ENCODE measurements at places on chromosomes 2 and 18. TPM values are rescaled to one million over a fixed set of nuclear protein-coding genes. Genes with fewer than 3 reads are reported as not detected.

Gene C2orf78
- total RNA-seq: not detected

GRCh38 chr2:20034218-20034617 is 17.2 kb downstream of the LAPTM4A start:
- H3K4me3 ChIP-seq: no peak overlapping the region
- H3K36me3 ChIP-seq: peaks cover 100% of the 10 kb centered on the region
- peaks cover 13% of the 10 kb centered on the region for H3K4me1 ChIP-seq

Gene LRRTM4
- total RNA-seq: not detected

Gene BCL11A
- total RNA-seq: 17.3 TPM

DNA sequence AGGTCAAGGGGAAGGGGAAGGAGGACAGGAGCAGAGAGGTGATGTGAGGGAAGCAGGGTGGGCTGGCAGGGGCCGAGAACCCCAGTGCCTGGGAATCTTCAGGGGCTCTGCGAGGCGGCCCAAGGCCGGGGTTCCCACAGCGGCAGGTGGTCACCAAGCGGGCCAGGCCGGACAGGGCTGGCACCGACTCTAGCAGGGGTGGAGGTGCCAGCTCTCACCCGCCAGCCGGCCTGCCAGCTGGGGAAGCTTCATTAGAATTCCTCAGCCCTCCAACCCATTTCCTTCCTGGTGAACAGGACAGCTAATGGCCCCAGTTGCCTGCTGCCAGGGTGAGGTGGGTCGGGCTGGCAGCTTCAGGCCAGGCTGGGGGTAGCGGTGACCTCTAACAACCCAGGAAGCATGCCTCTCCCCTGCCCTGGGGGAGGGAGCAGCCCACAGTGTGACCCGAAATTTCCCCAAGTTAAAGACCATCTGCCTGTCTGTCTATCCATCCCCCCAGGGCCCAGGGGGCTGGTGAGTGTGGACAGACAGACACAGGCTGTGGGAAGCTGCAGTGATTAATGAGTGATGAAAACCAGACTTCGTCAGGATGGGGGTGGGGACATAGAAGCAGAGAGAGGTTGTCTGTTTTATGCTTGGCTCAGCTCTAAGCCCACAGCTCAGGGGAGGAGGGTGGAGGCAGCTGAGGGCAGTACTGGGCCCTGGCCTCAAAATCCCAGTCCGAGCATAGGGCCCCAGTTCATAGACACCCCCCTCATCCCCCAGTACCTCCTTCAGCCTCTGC is 144.1 kb downstream of the ZFP36L2 start:
- peaks cover 60% of the 10 kb centered on the region for H3K4me1 ChIP-seq
- peak overlapping the region; percentile 87 for H3K27ac ChIP-seq
- H3K36me3 ChIP-seq: no peaks in the 10 kb centered on the region
- no peaks in the 10 kb centered on the region for H3K27me3 ChIP-seq

Gene CREG2
- total RNA-seq: 0.37 TPM

DNA sequence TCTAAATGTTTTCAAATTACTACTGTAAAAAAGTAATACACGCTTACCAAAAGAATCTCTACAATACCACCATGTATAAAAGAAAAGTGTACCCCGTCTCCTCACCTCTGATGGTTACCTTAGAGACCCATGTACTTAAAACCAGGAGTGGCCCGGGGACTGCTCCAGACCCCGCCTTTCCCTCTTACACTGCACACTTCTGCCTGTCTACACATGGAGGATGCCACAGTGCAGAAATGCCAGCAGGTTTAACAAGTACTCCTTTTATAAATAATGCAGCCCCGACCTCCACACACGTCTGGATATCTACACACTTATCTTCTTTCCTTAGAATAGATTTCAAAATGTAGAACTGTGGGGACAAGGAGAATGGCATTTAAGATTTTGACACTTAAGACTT is 5.3 kb downstream of the HDAC4 start:
- DNase-seq: no peak
- peaks cover 89% of the 10 kb centered on the region for H3K4me1 ChIP-seq
- no peaks in the 10 kb centered on the region for H3K27me3 ChIP-seq
- H3K36me3 ChIP-seq: no peaks in the 10 kb centered on the region
- H3K27ac ChIP-seq: no peak overlapping the region
- H3K4me3 ChIP-seq: no peak overlapping the region

Gene CFAP53
- total RNA-seq: not detected

Gene ACTG2
- 978 TPM for total RNA-seq

GRCh38 chr2:10588931-10589330 is 100.8 kb downstream of the NOL10 start:
- H3K36me3 ChIP-seq: peaks cover 22% of the 10 kb centered on the region
- H3K4me1 ChIP-seq: peaks cover 13% of the 10 kb centered on the region
- no peak overlapping the region for H3K4me3 ChIP-seq
- no peak for DNase-seq
- H3K27me3 ChIP-seq: no peaks in the 10 kb centered on the region

DNA sequence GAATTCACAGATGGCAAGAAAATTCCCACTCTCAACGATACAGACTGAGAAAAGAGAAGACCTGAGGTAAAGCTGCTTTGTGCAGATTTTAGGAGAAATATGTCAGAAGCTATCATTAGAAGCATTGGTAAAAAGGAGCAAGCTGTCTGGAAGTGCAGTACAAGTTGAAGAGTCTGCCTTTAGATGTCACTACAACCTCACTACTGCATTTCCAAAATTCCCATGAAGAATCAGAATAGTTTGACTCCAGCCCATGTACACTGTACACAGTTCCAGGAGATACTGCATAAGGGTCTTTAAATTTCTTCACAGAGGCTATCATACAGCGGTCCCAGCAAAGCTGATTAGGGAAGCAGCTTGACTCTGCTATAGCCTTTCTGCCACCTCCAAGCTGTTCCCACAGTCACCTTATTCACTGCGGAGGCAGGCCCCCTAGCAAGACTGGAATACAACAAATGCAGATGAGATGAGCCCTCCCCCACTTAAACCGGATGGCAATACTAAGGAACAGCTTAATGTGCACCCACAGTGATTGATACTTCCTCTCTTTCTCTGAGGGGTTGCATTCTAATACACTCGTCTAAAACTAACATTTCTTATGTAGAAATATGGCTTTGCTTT is 527.4 kb downstream of the TMEM182 start:
- H3K4me1 ChIP-seq: no peaks in the 10 kb centered on the region
- peak; percentile 29 for DNase-seq
- H3K27ac ChIP-seq: no peak overlapping the region
- H3K4me3 ChIP-seq: no peak overlapping the region

GRCh38 chr2:68206793-68207192 is 45.5 kb downstream of the PPP3R1 start:
- peaks cover 7% of the 10 kb centered on the region for H3K36me3 ChIP-seq
- peaks cover 12% of the 10 kb centered on the region for H3K4me1 ChIP-seq

Gene ATP8B1
- total RNA-seq: 155 TPM

DNA sequence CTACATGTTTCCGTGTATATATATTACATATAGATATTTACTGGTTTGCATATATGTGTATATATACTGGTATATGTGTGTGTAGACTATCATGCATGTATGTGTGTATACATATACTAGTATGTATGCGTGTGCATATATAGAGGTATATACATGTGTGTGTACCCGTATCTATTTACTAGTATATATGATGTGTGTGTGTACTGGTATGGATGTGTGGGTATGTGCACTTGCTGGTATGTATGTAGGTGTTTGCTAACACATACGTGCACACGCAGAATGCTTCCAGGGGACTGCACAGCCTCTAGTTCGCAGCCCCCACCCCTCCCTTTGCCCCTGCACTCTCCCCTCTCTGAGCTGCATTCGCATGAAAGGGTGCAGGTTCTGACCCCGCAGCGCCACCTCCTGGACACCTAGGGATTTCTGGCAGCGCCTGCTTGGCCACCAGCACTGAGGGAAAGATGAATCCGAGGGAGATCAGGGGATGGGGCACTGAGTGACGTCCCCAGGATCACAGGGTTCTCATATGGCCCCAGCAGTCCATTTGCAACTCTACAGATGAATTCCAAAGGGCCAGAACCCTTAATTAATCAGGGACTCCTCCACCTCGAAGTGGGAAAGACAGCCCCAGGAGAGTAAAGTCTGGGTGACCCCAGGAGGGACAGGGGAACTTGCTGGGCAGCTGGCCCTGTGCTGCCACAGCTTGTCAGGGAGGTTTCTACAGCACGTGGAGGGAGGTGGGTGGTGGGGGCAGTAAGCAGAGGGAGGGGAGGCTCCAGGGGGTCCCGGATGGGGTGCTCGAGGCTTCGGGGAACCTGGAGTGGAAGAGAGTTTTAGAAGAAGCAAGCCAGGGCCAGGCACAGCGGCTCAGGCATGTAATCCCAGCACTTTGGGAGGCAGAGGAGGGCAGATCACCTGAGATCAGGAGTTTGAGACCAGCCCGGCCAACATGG is 66.8 kb upstream of the ASAP2 start:
- H3K27me3 ChIP-seq: no peaks in the 10 kb centered on the region
- peaks cover 55% of the 10 kb centered on the region for H3K4me1 ChIP-seq
- no peak overlapping the region for H3K27ac ChIP-seq
- DNase-seq: peak; percentile 90

DNA sequence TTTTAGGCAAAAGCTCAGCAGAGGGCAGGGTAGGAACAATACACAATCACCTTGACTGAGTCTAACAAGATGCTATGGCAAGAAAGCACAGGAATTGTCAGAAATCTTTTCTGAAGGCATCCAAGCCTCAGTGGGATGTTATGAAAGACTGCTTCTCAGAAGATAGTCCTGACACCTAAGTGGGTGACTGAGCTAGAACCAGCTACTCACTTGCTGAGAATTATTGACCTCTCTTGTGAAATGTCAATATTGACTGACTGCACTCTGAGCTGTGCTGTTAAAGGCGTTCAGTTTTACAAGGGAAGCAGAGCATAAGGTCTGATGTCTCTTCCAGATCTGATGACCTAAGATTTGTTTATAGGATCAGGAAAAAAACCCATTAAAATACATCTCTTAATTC is 46.1 kb downstream of the TACR1 start:
- H3K4me1 ChIP-seq: peaks cover 8% of the 10 kb centered on the region
- no peaks in the 10 kb centered on the region for H3K27me3 ChIP-seq
- no peak overlapping the region for H3K4me3 ChIP-seq
- DNase-seq: peak; percentile 51
- no peak overlapping the region for H3K27ac ChIP-seq

DNA sequence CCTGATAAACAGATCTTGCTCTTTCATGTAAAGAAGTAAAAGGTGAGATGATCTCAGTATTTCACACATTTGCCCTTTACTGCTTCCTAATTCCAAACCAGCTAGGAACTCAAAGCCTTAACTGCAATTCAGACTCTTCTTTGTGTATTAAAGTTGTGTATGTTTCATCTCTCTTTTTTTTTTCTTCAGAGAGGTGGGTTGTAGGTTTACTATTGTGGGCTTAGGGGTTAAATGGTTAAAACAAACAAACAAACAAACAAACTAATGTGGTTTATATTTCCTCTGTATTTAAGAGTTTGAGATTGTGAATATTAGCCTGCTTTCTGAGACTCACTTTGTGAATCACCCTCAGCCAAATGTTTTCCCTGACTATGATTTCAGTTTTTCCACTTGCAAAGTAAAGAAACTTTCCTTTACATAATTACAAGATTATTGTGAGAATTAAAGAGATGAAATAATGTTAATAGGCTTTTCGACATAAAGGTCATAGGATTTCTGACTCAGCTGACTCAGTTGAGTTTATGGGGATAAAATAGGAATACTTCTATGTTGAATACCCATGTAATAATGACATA is 2.8 kb downstream of the GULP1 start:
- no peaks in the 10 kb centered on the region for H3K36me3 ChIP-seq
- H3K27ac ChIP-seq: peak overlapping the region; percentile 97
- no peak for DNase-seq
- H3K27me3 ChIP-seq: no peaks in the 10 kb centered on the region
- H3K4me1 ChIP-seq: peaks cover 43% of the 10 kb centered on the region
- peak overlapping the region; percentile 67 for H3K4me3 ChIP-seq

- H3K4me3 ChIP-seq: no peak overlapping the region
- H3K27me3 ChIP-seq: no peaks in the 10 kb centered on the region
- no peak overlapping the region for H3K27ac ChIP-seq
- no peak for DNase-seq
- H3K4me1 ChIP-seq: no peaks in the 10 kb centered on the region
Observed at GRCh38 chr2:241198381-241199279, 10.2 kb downstream of the ANO7 start.

GRCh38 chr2:42874949-42875801 is 82.8 kb upstream of the HAAO start:
- H3K27me3 ChIP-seq: no peaks in the 10 kb centered on the region
- peak; percentile 52 for DNase-seq
- H3K4me1 ChIP-seq: peaks cover 36% of the 10 kb centered on the region

- H3K27ac ChIP-seq: peak within 1 kb of the TSS; percentile 83
- DNase-seq: peak; percentile 89
- H3K4me3 ChIP-seq: peak within 1 kb of the TSS; percentile 62
- peaks cover 92% of the 10 kb centered on the region for H3K4me1 ChIP-seq
- peaks cover 6% of the 10 kb centered on the region for H3K36me3 ChIP-seq
Observed at GRCh38 chr2:216695401-216695821, at the start of gene IGFBP5. TSS of gene IGFBP5 (minus strand) at chr2:216695549. CDS start at chr2:216694775, 774 bp downstream.

DNA sequence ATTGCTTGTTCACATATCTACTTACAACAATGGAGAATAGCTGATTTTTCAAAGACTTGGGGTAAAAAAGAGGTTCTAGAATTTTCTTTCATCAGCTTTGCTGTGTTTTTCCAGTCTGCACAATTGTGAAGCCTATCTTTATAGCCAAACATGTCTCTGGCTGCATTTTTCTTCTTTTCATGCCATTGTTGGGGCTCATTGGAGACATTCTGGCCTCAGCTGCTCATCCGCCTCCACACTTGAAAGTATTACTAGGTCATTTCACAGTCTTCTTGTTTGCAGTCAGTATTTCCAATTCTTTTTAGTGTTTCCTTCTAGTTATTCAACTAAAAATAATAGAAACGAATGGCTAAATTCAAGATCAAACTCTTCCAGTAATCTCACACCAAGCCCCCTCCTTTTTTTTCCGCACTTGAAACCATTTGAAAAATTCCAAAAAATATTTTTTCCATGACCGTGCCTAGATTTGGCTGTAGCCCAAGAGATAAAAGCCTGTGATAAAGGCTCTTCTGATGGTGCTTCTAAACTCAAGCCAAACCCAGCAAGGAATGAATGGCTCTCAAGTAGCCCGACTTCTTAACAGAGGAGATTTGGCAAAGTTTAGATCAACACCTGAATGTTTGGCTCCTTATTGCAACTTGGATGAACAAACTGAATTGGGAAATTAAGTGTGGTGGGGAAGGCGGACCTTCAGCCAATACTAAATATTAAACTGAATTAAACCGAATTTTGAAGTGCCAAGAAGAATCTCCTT is 103.4 kb downstream of the NRP2 start:
- no peaks in the 10 kb centered on the region for H3K4me1 ChIP-seq
- peak overlapping the region; percentile 43 for H3K27ac ChIP-seq
- DNase-seq: peak; percentile 41
- no peaks in the 10 kb centered on the region for H3K27me3 ChIP-seq
- H3K4me3 ChIP-seq: no peak overlapping the region
- no peaks in the 10 kb centered on the region for H3K36me3 ChIP-seq

Gene POTEE
- not detected for total RNA-seq

GRCh38 chr18:42814618-42815017 is 300.9 kb downstream of the RIT2 start:
- H3K27ac ChIP-seq: no peak overlapping the region
- H3K36me3 ChIP-seq: no peaks in the 10 kb centered on the region
- H3K4me3 ChIP-seq: no peak overlapping the region

DNA sequence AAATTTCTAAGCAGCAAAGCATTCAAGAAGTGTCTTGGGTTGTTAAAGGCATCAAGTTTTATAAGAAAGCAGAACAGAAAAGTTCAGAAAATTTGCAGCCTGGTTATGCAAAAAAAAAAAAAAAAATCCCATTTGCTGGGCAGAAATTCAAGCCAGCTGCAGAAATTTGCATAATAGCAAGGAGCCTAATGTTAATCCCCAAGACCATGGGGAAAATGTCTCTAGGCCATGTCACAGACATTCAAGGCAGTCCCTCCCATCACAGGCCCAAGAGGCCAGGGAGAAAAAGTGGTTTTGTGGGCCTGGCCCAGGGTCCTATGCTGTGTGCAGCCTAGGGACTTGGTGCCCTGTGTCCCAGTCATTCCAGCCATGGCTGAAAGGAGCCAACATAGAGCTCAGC is 269.0 kb upstream of the SLC39A10 start:
- DNase-seq: no peak
- no peaks in the 10 kb centered on the region for H3K4me1 ChIP-seq
- no peak overlapping the region for H3K27ac ChIP-seq
- H3K36me3 ChIP-seq: no peaks in the 10 kb centered on the region
